ENCODE measurements at places on chromosomes 4 and X. TPM values are rescaled to one million over a fixed set of nuclear protein-coding genes. Genes with fewer than 3 reads are reported as not detected.

The IDUA gene
- 8.3 TPM for total RNA-seq

The PI4K2B gene
- 31.7 TPM for total RNA-seq

The RTL3 gene
- not detected for total RNA-seq

The FAM9B gene
- not detected for total RNA-seq

The HPSE gene
- 3.6 TPM for total RNA-seq

The PITX2 gene
- 4.8 TPM for total RNA-seq

The TCEAL6 gene
- total RNA-seq: not detected

The ERAS gene
- not detected for total RNA-seq

The ARHGAP24 gene
- 7.4 TPM for total RNA-seq

The SLC9B1 gene
- total RNA-seq: not detected

The GLOD5 gene
- total RNA-seq: not detected

The TMPRSS11B gene
- total RNA-seq: 327 TPM

The CCDC120 gene
- total RNA-seq: 40.3 TPM

The SPANXN4 gene
- total RNA-seq: not detected

The MAP7D3 gene
- total RNA-seq: 11.8 TPM

The IL13RA1 gene
- total RNA-seq: 44.1 TPM

The ZFP92 gene
- 0.18 TPM for total RNA-seq

The TET2 gene
- total RNA-seq: 34.7 TPM

The TMSB15A gene
- total RNA-seq: 0.95 TPM

The ADRA2C gene
- total RNA-seq: 4.0 TPM

The CYBB gene
- total RNA-seq: 2.3 TPM
